Stimulated activated CD4-positive, alpha-beta T cell treated with anti-CD3 and anti-CD28 coated beads, Interleukin-1b, Interleukin-23, amount 100 ng/mL, for 1 hour (primary cell): ENCODE measurements at places on chromosomes 11 and 22.

DNA sequence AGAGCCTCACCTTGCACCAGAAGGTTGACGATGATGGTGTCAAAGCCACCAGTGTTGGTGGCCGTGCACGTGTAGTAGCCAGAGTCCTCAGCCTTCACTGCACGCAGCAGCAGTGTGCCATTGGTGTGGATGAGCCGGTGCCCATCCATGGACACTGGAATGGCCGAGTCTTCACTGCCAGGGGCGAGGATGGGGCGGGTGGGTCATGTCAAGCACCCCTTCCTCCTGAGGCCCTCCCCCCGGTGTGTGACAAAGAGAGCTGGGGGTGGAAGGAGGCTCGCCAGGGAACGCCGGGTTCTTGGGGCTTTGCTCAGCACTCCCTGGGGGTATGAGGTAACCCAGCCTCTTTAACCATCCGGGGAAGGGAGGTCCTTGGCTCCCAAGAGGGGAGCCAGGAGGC, 111.6 kb downstream of the CEP164 start:
- no peak for DNase-seq

DNA sequence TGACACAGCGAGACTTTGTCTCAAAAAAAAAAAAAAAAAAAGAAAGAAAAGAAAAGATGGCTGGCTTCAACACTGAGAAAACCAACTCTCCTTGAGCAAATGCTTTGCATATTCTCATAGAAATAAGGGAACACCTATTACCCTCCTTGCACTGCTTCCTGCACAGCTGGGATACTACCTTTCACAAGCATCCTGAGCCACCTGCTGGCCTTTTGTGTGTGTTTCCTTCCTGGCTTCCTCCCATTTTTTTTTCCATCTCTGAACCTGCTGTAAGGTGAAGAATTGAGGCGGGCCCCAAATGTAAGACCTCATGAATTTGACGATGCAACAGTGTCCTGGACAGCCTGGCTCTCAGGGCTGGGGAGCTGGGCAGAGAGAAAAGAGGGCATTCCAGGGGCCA, 1.9 kb upstream of the RFPL3 start:
- DNase-seq = no peak

DNA sequence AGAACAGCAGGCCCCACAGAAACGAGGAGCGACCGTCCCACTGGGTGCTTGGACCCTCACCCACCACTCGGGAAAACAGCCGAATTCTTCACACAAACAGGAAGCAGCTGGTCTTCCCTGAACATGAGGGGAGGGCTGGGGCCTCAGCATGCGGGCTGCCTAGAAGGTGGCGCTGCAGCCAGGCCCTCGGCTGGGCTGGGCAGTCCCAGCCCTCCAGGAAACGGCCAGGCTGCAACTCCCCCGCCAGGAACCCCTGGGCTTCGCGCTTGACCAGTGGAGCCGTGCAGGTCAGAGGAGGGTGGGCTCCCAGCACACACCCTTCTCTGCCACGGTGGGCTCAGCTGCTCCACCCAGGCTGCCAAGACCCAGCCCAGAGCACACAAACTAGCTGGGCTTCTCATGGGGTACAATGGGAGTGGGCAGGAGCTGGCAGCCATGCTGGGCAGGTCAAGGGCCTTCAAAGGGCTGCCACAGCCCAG, 29.6 kb downstream of the IGF2 start:
- DNase-seq = no peak

- DNase-seq = no peak
Measured at GRCh38 chr11:104422324-104422944, 258.5 kb upstream of the PDGFD start.

GRCh38 chr11:78350646-78351165, 66.9 kb downstream of the GAB2 start:
- no peak for DNase-seq

DNA sequence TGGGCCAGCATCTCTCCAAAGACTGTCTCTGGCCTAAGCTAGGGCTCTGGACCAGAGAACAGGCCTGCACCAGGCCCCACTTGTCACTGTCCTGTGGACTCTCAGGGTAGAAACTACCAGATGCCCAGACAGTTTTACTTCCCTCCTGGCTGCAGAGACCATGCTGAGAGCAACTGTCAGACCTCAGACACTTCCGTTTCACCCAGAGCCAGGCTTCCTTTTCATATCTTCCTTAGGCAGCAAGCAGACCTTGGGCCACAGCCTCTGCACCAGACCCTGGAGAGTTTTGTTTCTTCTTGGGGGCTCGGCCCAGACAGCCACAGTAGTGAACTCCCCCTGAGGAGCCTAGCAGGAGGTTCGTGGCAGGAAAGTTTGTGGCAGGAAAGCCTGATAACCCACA, 12.1 kb upstream of the FCHSD2 start:
- no peak for DNase-seq

DNA sequence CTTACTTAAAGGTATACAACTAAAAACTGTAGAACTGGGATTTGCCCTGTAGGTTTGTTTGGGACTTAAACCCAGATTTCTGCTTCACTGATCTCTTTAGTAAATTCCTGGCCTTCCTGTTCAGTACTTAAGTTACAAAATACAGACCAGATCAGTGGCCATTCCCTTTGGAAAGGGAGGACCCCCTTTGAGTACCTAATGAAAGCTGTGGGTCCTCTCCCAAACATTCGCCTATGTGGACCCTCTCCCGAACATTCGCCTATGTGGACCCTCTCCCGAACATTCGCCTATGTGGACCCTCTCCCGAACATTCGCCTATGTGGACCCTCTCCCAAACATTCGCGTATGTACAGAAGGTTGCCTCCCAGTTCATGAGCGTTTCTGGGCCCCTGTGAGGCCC, 10.3 kb downstream of the L3MBTL2 start:
- DNase-seq = no peak

DNA sequence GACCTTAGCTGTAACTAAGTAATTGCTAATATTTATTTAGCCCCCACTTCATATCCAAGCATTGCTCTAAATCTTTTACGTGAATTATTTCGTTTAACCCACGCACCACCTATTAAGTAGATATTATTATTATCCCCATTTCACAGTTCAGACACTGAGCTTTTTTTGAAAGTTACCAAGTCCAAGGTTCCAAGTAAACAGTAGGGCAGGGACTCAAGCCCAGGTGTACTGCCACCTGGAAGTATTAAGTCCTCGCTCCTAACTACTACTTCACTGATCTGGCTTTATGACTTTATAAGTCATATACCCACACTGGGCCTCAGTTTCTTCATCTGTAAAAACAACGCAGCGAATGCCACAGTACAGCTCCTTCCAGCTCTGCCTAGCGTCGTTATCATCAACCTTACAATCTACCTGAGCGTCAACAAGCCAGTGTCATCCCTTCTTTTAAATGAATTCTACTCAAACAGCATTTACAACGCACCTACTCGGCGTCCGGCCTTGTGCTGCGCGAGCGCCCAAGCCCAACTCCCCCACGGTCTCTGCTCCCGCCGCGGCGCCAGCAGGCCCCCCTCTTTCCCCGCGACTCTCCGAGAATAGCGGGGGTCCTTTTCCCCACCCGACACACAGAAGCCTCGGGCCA, 624 bp downstream of the TMEM41B start:
- DNase-seq = no peak

DNA sequence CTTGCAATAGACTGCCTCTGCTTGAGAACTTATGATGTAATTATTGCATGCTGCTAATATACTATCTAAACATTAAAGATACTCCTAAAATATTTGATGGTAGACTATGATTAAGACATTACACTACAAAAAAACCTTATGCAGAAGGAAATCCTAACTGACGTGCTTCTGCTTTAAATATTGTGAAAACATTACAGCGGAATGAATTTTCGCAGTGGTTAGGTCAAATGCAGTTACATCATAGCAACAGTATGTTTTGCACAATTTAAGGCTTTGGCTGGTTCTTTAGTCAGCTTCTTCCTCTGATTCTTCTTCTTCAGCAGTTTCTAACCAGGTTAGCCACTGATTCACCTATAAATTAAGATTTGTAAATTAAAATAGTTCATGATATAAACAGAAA, 11.2 kb downstream of the EIF4G2 start:
- DNase-seq = no peak

DNA sequence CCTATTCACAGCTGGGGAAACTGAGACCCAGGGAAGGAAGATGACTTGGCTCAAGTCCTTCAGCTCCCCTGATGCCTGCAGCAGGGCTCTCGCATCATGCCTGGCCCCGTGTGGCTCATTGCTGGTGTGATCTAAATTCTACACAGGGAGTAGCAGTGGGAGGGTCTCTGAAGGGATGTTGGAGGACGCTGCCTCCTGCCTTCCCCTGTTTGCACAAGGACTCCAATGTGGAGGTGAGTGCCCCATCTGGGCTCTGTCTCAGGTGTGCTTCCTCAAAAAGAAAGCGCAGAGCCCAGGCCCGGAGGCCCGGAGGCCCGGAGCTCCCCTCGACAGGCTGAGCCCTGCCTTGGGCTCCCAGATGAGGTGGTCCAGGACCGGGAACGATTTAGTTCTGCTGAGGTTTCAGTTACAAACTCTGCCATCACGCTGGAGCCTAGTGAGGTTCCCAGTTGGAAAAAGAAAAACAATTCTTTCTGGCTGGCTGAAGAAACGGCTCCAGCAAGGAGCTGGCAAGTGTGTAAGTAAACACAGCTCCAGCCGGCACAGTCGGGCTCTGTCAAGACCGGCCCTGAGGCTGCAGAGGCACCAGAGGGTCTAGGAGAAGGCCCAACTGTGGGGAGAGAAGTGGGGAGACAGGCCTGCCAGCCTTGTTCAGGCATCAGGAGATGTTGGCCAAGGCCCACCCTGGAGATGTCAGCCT, 49.8 kb downstream of the NAT10 start:
- DNase-seq = no peak

GRCh38 chr22:46574438-46574992, 37.1 kb upstream of the CELSR1 start:
- no peak for DNase-seq

- DNase-seq = no peak
Measured at GRCh38 chr11:44972746-44973435, 22.2 kb upstream of the TP53I11 start.

GRCh38 chr11:125188021-125188420, 23.5 kb downstream of the PKNOX2 start:
- no peak for DNase-seq

GRCh38 chr22:47547239-47547661, 784.8 kb downstream of the TBC1D22A start:
- DNase-seq = no peak

GRCh38 chr11:110071197-110071596, 22.0 kb upstream of the ZC3H12C start:
- no peak for DNase-seq
